ENCODE measurements at places on chromosomes 1 and 21. TPM values are rescaled to one million over a fixed set of nuclear protein-coding genes. Genes with fewer than 3 reads are reported as not detected.

- H3K4me3 ChIP-seq: peak overlapping the region; percentile 39
- peak overlapping the region; percentile 75 for H3K27ac ChIP-seq
- peaks cover 43% of the 10 kb centered on the region for H3K4me1 ChIP-seq
- DNase-seq: no peak
Measured at GRCh38 chr1:85495556-85495955, 30.6 kb upstream of the DDAH1 start.

- no peaks in the 10 kb centered on the region for H3K27me3 ChIP-seq
- no peak overlapping the region for H3K27ac ChIP-seq
- no peak overlapping the region for H3K4me3 ChIP-seq
- no peak for DNase-seq
Measured at GRCh38 chr1:185229981-185230380, 73.0 kb downstream of the SWT1 start.

GRCh38 chr1:66641891-66642473 is 108.0 kb downstream of the SGIP1 start:
- H3K27ac ChIP-seq: peak overlapping the region; percentile 56
- peaks cover 62% of the 10 kb centered on the region for H3K36me3 ChIP-seq

- no peaks in the 10 kb centered on the region for H3K27me3 ChIP-seq
- H3K4me1 ChIP-seq: peaks cover 51% of the 10 kb centered on the region
- no peak for DNase-seq
Measured at GRCh38 chr1:1434131-1434823, 1.2 kb upstream of the VWA1 start.

GRCh38 chr1:193697776-193698175 is 511.4 kb upstream of the B3GALT2 start:
- peaks cover 6% of the 10 kb centered on the region for H3K4me1 ChIP-seq
- no peaks in the 10 kb centered on the region for H3K27me3 ChIP-seq
- no peak overlapping the region for H3K27ac ChIP-seq

WDR64 gene
- not detected for total RNA-seq

GRCh38 chr1:178740491-178740890 is 15.4 kb downstream of the RALGPS2 start:
- no peak for DNase-seq
- peaks cover 24% of the 10 kb centered on the region for H3K36me3 ChIP-seq
- peaks cover 1% of the 10 kb centered on the region for H3K4me1 ChIP-seq
- H3K27me3 ChIP-seq: no peaks in the 10 kb centered on the region
- H3K4me3 ChIP-seq: no peak overlapping the region
- H3K27ac ChIP-seq: no peak overlapping the region

GRCh38 chr1:224338150-224338838 is 8.3 kb upstream of the NVL start:
- H3K4me1 ChIP-seq: peaks cover 2% of the 10 kb centered on the region
- peaks cover 14% of the 10 kb centered on the region for H3K27me3 ChIP-seq
- H3K27ac ChIP-seq: no peak overlapping the region

DNA sequence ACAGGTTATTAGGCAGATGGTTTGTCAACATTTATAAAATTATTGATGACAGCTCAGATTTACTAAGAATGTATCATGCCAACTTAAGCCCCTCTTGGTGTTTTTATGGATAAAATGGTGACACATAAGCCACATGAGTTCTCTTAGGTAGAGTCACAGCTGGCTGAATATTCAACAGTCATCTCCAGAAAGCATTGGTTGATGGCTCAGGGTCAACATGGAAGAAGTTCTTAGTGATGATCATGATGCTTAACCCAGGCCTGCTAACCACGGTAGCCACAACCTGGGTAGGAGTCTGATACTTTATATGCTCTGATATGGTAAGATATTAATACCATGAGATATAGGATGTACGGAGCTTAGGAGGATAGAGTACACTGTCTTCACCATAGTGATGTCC is 46.4 kb upstream of the SIPA1L2 start:
- peaks cover 4% of the 10 kb centered on the region for H3K27me3 ChIP-seq
- no peak overlapping the region for H3K4me3 ChIP-seq
- peaks cover 2% of the 10 kb centered on the region for H3K36me3 ChIP-seq

DNA sequence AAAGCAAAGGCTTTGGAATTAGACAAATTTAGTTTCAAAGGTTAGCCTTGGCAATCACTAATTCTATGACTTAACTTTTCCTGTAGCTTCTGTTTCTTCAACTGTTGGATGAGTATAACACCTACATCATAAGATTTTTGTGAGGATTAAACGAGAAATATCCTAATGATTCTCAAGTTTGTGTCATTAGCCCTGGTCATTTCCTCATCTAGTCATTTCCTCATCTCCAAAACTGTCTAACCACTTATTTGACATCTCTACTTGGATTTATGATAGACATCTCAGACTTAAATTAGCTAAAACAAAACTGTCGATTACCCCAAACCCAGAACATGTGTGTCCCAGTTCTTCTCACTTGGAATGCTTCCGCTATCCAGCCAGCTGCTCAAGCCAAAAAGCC is 80.2 kb upstream of the CHODL start:
- no peak overlapping the region for H3K4me3 ChIP-seq
- no peak for DNase-seq
- no peak overlapping the region for H3K27ac ChIP-seq
- H3K36me3 ChIP-seq: no peaks in the 10 kb centered on the region
- no peaks in the 10 kb centered on the region for H3K27me3 ChIP-seq
- no peaks in the 10 kb centered on the region for H3K4me1 ChIP-seq

DNA sequence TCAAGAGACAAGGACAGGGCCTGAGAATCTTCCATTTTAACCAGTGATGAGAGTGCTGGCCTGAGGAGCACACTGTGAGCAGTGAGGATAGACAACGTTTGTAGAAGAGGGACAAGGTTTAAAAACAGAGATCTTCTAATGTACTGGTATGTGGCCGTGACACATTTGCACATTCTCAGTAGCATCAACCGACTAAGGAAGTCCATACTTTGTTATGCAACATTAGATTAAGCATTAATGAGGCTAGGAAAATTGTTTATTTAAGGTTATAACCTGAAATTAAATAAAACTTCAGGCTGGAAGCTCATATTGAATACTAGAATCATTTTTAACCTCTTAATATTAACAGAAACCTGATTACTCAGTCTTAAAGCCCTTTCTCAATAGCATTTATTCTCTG is 99.0 kb downstream of the SLC45A1 start:
- H3K36me3 ChIP-seq: peaks cover 29% of the 10 kb centered on the region
- no peak for DNase-seq
- H3K4me3 ChIP-seq: no peak overlapping the region
- H3K27me3 ChIP-seq: no peaks in the 10 kb centered on the region

DNA sequence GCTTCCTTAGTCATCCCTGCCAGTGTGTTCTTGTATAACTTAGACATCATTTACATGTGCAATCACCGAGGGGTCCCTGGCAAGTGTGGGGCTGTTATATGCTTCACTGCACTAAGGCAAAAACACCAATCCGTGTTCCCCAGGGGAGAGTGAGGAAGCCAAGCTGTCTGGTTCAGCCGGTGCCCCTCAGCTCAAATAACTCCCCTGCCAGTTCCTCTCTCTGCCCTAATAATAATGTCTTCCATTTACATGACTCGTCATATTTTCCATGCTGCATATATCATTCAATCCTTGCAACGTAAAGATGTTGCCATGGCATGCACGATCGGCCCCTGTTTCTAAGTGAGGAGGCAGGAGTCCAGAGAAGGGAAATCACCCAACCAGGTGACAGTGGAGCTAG is 24.4 kb upstream of the NDC1 start:
- H3K36me3 ChIP-seq: peaks cover 19% of the 10 kb centered on the region
- H3K27me3 ChIP-seq: no peaks in the 10 kb centered on the region
- H3K4me3 ChIP-seq: no peak overlapping the region
- DNase-seq: no peak
- H3K27ac ChIP-seq: no peak overlapping the region

FUCA1 gene
- total RNA-seq: 16.4 TPM
